ENCODE measurements at places on chromosomes 4 and X.

DNA sequence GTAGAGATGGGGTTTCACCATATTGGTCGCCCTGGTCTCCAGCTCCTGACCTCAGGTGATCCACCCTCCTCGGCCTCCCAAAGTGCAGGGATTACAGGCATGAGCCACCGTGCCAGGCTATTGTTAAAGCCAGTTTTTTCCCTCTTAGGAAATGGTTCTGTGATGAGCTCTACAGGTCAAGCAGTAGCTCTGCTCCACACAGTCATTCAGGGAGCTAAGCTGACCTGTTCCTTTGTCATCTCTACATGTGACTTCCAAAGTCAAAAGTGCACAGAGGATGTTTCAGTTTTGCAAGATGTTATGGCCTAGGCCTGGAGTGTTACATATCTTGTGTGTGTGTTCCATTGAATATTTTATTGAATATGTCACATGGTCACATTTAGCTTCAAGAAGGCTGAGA is 11.4 kb downstream of the MCUB start:
- no peak for DNase-seq

DNA sequence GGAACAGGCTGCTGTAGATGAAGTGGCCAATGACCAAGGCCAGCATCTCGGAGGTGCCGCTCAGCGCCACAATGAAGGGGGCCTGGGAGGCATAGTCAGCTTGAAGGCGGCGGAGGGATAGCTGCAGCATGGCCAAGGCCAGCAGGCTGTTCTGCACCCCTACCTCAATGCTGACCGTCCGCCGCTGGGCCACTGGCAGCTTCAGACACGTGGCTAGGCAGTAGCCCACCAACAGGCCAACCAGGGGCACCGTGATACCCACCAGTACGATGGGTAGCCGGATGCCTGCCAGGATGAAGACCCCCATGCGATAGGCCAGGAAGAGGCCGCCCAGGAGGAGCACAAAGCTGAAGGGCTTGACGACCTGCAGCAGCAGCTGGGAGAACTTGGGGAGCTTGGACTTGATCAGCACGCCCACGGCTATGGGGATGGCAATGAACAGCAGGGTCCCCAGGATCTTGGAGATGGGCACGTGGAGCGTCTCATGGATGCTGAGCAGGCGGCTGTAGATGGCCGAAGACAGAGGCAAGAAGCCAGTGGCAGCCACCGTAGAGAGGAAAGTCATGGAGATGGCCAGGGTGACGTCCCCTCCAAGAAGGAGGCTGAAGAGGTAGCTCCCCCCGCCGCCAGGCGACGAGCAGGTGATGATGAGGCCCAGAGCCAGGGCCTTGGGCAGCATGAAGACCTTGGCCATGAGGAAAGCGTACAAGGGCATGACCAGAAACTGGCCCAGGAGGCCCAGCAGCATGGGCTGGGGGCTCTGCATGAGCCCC is 1.3 kb upstream of the UBL4A start:
- DNase-seq = no peak

DNA sequence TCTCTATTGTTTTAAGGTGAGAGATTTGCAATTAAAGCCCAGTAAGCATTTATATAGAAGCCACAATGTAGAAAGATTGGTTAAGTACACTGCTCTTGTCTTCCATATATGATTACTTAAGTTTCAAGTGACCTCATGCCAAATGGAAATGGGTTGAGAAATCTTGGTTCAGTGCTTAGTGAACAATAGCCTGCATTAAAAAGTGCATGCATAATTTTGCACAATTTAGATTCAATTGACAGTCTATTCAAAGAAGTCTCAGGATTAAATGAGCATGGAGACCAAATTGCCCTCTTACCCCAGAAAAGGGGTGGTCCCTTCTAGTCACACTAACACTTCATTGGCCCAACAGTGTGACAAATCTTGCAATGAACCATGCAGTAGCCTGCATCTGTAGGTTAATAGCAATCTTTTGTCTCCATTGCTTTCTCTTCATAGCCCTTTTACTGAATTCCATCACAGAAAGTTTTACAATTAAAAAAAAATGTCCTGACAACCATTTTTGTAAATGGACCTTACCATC is 93.6 kb downstream of the HHIP start:
- DNase-seq = no peak

DNA sequence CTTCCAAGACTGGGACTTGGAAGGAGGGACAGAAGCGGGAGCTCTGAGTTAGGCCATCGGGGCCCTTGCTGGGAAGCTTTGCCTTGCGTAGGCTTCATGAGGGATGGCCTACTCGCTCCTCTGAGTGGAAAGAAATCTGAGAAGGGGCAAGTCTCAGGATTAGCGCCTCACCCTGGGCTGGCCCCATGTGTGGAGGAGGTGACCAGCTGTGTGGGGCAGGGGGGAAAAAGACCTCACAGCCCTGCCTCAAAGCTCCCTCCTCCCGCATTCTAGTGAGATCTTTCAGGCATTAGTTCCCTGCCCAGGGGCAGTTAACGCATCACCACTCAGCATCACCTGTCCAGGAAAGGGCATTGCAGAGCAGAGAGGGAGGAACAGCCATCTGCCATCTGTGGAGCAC is 156.1 kb downstream of the ENPP6 start:
- no peak for DNase-seq

DNA sequence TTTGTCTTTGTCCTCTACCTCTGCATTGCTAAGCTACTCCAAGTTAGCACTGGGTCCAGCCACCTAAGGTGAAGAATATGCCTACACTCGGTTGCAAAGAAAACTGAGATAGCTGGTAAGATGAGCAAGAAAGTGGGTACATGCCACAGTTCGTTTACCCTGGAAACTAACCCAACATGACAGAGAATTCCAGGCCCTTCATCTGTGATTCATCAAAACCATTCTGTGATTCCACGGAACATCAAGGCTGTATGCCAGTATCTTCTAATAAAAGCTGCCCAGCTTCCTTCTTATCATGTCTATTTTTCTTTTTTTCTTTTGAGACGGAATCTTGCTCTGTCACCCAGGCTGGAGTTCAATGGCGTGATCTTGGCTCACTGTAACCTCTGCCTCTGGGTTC is 58.7 kb upstream of the SPANXC start:
- DNase-seq = no peak

- no peak for DNase-seq
Measured at GRCh38 chr4:181216501-181216900, 1026.7 kb upstream of the TENM3 start.

GRCh38 chr4:147309434-147309833 is 171.5 kb upstream of the EDNRA start:
- DNase-seq = no peak

GRCh38 chrX:9442056-9442455 is 22.8 kb upstream of the TBL1X start:
- no peak for DNase-seq

DNA sequence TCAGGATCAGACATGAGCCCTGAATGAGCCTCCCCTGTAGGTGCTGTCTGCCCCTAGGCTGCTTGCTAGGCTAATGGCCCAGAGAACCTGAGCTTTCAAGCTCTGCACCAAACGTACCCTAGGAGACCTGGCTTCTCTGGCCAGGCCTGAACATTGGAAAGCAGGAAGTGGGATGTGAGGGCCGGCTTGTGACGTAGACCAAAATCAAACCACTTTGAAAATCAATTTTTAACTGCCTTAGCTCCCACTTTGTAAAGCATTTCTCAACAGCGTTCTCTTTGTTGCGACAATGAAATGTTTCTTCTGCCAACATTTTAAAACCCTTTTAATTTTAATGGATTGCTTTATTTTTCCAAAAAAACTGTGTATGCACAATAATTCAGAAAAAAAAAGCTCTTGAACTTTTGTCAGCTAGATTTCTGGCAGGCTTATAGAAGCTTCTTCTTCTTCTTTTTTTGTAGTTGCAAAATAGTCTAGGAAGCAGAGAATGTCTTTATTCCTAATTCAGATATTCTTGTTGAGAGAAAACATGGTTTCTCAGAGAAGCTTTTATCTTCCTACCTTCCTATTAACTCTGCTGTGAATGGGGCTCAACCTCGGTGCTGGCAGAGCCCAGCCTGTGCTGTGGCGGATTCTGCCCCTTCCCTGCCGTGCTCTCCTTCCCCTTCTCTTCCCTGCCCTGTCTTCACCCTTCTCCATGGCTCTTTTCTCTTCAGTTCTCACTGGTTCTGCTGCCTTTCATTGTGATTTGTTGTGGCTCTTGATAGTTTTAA is 145.2 kb upstream of the SFRP2 start:
- no peak for DNase-seq

DNA sequence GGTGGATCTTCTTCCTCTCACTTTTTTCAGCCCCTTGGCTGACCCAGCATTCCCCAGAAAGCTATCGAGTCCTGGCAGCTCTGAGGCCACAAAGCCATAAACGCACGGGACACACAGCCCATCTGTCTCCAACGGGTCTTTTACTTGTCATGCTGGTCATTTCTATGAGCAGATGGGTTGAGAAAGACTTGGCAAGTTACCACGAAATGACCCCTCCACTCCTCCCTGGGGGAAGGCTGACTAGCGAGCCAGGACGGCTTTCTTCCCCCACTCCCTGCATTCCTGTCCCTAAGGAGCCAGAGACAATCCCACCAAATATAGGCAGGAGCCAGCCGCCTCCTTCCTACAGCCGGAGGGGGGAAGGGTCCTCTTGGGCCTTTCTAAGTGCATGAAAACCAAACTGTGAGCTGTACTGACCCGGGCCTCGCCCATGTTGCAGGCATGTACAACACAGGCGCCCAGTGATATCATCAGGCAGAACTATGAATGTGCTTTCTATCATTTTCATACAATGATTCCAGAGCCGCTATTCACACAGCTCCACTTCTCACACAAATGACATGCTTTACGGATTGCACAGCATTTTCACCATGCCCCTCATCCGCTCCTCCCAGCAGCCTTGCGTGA is 28.6 kb downstream of the AFAP1 start:
- DNase-seq = no peak

- no peak for DNase-seq
Measured at GRCh38 chr4:54176202-54176601, 52.9 kb upstream of the PDGFRA start.

DNA sequence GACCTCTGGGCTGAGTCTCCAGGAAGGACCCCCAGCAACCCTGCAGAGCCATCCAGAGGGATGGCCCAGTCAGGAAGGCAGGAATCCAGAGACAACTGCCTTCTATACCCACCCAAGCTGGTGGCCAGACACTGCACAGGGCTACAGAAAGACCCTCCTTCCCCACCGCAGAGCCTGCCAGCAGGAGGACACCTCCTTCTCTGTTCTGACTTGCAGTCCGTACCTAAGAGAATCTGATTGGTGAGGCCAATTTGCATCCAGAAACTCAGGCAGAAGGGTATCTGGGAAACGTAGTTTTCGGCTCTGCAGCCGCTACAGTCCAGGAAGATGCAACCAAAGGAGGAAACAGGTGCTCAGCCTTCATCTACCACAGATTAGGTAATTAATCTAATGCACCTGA is 155.4 kb upstream of the FRG1 start:
- no peak for DNase-seq

- DNase-seq = no peak
Measured at GRCh38 chr4:123497340-123497739, 100.7 kb downstream of the SPRY1 start.

DNA sequence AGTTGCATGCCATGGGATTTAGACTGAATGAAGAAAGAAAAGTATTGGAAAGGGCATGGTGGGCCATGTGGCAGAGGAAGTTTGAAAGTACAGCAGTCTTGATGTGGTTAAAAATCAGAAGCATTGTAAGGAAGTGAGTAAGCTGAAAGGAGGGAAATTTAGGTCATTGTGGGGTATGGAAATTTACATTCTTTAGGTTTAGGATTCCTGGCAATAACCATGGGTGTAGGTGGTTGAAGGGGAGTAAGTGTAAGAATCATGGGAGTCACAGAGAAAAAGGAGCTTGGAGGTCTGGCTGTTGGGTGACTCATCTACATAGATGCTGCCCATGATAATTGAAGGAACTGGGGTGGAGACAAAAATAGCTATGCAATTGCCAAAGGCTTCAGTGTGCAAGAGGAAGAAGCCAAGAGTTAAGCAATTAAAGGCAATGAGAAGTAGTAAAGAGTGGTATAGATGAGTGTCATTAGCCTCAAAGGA is 243.8 kb upstream of the LDB2 start:
- no peak for DNase-seq

DNA sequence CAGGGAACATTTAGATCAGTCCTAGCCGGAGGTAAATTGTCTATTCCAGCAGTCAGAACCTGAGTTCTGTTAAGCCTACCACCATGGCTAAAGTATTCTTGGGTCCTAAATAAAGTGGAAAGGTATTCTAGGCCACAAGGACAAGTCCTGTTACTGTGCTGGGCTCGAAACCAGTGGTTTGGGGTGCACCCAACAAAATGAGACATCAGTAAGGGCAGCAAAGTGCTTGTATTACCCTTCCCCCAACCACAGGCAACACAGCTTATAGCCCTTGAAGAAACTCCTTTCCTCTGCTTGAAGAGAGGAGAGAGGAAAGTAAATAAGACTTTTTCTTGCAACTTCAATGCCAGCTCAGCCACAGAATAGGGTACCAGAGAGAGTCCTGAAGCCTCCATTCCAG is 1345.6 kb downstream of the PCDH18 start:
- no peak for DNase-seq

GRCh38 chr4:112938461-112939058 is 110.9 kb upstream of the ANK2 start:
- DNase-seq = no peak

- no peak for DNase-seq
Measured at GRCh38 chr4:165133150-165133549, 20.5 kb upstream of the TMEM192 start.

DNA sequence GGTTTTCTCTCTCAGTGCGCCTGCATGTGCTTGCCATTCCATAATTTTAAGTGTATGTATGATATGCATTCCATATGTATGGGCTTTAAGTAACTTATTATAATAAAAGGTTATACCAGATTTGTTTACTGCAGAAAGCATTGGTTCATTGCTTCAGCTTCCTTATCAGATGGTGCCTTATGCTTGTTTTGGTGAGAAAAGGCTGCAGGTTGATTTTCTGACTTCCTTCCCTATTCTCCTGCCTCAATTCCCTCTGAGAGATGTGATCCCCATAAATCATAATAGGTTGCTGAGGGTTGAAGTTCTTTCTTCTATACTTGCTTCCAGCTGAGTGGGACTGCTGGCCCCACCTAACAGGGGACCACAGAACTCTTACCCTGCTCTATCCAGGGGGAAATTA is 10.3 kb upstream of the CEP135 start:
- no peak for DNase-seq

GRCh38 chr4:48270951-48271473 is 1.4 kb upstream of the TEC start:
- DNase-seq = no peak

DNA sequence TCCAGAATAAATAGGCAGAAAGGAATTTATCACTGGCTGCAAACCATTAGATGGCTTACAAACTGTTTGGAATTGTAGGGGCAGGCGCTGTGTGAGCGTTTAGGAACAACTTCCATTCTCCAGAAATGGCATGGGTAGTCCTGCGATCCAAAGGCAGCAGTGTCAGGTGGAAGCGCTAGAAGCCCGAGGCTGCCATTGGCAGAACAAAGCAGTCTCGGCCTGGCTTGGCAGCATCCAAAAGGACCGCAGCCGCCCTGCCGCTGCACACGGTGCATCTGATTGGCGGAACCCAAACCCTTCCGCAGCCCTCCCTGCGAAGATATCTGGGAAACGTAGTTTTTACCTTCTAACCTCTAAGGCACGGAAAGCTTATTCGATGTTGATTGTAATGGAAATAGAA is 23.6 kb upstream of the YTHDC1 start:
- DNase-seq = peak; percentile 40

- no peak for DNase-seq
Measured at GRCh38 chr4:57048590-57049304, 61.4 kb downstream of the IGFBP7 start.

Data from stimulated activated CD4-positive, alpha-beta T cell treated with anti-CD3 and anti-CD28 coated beads, Interleukin-12 subunit alpha, Interleukin-12 subunit beta, amount 100 ng/mL, for 24 hours (primary cell).